ENCODE measurements at places on chromosomes 2 and 18.

DNA sequence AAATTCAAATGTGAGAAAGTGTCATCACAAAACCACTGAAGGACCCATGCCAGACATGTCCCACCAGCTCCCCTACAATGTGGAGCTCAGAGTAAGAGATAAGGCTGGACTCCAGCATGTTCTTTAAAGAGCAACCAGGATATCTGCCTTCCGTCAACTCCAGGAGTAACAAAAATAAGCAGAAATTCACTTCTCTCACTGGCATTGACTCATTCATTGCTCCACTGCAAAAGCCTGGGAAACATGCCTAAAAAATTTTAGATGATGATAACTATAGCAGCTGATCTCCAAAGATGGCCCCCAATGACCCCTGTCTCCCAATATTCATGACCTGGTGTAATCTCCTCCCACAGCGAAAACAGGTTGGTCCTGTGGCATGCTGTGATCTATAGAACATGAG, 314.5 kb downstream of the NCKAP5 start:
- no peak for DNase-seq

GRCh38 chr2:15141211-15141610, 419.9 kb downstream of the NBAS start:
- DNase-seq, result no peak

GRCh38 chr18:74416124-74416523, 41.0 kb downstream of the DIPK1C start:
- no peak for DNase-seq

GRCh38 chr2:223594259-223594658, 7.9 kb downstream of the SCG2 start:
- no peak for DNase-seq

DNA sequence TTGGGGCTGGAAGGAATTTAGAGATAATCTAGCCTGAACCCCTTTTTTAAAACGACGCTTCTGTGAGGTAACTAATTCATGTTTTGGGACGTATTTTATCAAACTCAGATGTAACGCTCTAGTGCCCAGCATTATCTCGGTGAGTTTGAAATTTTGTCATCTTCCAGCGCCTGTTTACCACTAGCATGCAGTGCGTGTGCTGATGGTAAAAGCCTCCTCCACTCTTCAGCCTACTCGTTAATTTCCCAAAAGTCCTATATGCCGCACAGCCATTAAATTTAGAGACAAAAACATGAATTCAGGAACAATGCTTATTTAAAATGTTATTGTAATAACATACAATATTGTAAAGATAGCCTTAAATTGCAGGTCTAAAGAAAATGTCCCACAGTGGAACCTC, 2.8 kb downstream of the ZCCHC2 start:
- peak; percentile 53 for DNase-seq

GRCh38 chr2:46323730-46324129, 26.5 kb downstream of the EPAS1 start:
- no peak for DNase-seq

DNA sequence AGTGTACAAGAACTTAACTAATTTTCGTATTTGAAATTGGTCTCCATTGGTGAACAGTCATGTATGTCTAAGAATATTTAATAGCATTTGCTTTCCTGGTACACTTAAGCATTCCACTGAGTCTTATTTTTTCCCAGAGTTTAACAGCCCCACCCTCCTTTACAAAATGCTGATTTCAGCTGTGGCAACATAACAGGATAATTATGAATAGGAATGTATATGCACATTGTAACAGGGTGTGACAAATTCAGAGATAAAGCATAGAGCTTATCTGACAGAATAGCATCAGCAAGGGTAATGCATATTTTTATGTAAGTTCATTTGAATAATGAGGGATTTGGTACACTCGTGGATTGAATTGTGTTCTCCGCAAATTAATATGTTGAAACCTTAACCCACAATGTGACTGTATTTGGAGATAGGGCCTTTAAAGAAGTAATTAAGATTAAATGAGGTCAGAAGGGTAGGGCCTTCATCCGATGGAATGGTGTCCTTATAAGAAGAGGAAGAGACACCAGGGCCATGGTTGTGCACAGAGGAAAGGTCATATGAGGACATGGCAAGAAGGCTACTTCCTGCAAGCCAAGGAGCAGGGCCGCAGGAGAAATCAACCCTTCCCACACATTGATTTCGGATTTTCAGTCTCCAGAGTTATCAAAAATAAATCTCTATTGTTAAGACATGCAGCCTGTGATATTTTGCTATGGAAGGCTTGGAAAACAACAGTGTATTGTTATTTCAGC, 439.7 kb upstream of the CDH20 start:
- DNase-seq, result no peak

Measured in hematopoietic multipotent progenitor cell treated with erythropoietin and hydrocortisone succinate and interleukin-3 and kit ligand, for 6 days (in vitro differentiated cells).